ENCODE measurements at places on chromosomes 4 and X. TPM values are rescaled to one million over a fixed set of nuclear protein-coding genes. Genes with fewer than 3 reads are reported as not detected.
A peak's percentile ranks its signal among the peaks of the same experiment; 100 is the strongest.

GAK gene
- 101 TPM for total RNA-seq

LRRC66 gene
- not detected for total RNA-seq

RRAGB gene
- total RNA-seq = 5.6 TPM

RHOXF2 gene
- total RNA-seq = 120 TPM

MBNL3 gene
- total RNA-seq = 0.63 TPM

GRCh38 chrX:136147976-136148375 is 643 bp downstream of the FHL1 start:
- H3K4me3 ChIP-seq = no peak overlapping the region
- H3K27ac ChIP-seq = no peak overlapping the region
- no peaks in the 10 kb centered on the region for H3K36me3 ChIP-seq
- no peak for DNase-seq

NEIL3 gene
- total RNA-seq = 12.9 TPM

SNX12 gene
- 50.3 TPM for total RNA-seq

DNA sequence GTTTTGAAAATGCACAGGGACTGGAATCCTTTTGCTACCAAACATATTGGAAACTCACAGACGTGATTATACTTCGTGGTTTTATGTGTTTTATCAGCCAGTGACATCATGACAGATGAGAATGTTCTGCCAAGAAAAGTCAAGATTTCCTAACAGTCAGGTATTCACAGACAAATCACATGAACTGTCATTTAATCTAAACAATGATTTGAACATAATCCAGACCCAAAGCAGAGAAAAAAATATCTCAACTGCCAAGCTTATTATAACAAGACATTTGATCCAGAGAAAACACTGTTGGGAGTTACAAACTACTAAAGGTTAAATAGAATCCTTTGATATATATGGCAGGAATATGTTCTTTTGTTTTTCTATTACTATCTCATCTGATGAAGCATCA is 635.9 kb upstream of the FRG1 start:
- H3K4me3 ChIP-seq = no peak overlapping the region
- no peaks in the 10 kb centered on the region for H3K27me3 ChIP-seq
- no peaks in the 10 kb centered on the region for H3K4me1 ChIP-seq
- H3K36me3 ChIP-seq = no peaks in the 10 kb centered on the region

- no peak overlapping the region for H3K4me3 ChIP-seq
- no peaks in the 10 kb centered on the region for H3K36me3 ChIP-seq
- no peak for DNase-seq
- no peak overlapping the region for H3K27ac ChIP-seq
- no peaks in the 10 kb centered on the region for H3K27me3 ChIP-seq
These were observed 86.9 kb upstream of the NWD2 start for GRCh38 chr4:37157476-37158167.

DNA sequence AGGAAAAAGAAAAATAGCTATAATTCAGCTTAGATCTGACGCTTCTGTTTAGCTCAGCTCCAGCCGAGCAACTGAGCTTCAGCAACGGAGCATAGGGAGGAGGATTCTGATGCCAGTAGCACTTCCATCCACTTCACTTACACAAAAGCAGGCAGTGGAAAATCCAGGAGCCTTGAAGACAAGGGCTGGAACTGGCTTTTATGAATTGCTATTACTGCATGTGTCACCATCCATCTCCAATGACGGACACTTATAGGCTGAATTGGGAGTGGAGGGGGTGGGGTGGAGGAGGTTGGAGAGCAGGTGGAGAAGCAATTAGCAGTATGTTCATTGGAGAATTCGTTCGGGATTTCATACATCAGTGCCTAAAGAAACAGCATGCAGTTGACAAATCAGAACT is 15.6 kb downstream of the ENOX2 start:
- DNase-seq = no peak
- no peaks in the 10 kb centered on the region for H3K4me1 ChIP-seq
- H3K36me3 ChIP-seq = no peaks in the 10 kb centered on the region
- no peaks in the 10 kb centered on the region for H3K27me3 ChIP-seq
- no peak overlapping the region for H3K27ac ChIP-seq

BCORL1 gene
- total RNA-seq = 29.6 TPM

TRAPPC11 gene
- 28.7 TPM for total RNA-seq

GRCh38 chrX:44828008-44828605 is 15.7 kb upstream of the DUSP21 start:
- H3K4me1 ChIP-seq = no peaks in the 10 kb centered on the region
- no peak for DNase-seq
- H3K27me3 ChIP-seq = no peaks in the 10 kb centered on the region

DNA sequence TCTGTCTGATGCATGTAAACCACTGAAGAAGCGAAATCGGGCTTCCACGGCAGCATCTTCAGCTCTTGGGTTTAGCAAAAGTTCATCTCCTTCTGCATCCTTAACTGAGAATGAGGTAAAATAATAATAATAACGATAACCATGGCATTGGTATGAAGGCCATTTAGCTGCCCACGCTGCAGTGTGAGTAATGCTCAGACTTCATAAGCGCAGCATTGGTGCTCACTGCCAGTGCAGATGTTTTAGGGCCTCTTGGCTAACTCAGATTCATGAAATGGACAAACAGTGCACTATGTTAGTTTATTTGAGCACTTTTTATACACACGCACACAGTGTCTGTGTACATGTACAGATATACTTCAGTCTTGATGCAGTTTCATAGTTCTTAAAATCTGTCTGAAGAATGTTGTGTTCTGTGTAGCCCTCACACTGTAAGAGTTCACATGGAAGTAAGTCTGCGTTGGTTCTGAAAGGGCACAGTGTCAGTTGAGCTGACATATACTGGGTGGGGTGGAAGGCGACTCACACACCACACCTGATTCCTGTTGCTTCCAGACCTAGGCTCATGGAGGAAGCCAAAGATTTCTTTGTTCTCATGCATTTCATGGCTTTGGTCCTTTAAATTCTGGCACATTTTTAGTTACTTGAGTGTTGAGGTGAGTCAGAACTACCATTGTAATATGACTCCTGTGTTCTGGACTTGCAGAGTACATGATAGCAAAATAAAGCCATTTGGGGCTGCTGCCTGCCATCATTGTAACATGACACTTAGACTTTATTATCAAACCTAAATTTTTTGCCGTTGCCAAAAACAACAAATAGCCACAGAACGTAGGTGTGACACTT is 68.7 kb downstream of the NSD2 start:
- no peak for DNase-seq
- H3K36me3 ChIP-seq = peaks cover 90% of the 10 kb centered on the region
- no peaks in the 10 kb centered on the region for H3K27me3 ChIP-seq
- no peak overlapping the region for H3K4me3 ChIP-seq
- H3K4me1 ChIP-seq = no peaks in the 10 kb centered on the region
- H3K27ac ChIP-seq = 0 out of 3 replicates have a peak overlapping the region, but pooled peaks have one; percentile 27

DNA sequence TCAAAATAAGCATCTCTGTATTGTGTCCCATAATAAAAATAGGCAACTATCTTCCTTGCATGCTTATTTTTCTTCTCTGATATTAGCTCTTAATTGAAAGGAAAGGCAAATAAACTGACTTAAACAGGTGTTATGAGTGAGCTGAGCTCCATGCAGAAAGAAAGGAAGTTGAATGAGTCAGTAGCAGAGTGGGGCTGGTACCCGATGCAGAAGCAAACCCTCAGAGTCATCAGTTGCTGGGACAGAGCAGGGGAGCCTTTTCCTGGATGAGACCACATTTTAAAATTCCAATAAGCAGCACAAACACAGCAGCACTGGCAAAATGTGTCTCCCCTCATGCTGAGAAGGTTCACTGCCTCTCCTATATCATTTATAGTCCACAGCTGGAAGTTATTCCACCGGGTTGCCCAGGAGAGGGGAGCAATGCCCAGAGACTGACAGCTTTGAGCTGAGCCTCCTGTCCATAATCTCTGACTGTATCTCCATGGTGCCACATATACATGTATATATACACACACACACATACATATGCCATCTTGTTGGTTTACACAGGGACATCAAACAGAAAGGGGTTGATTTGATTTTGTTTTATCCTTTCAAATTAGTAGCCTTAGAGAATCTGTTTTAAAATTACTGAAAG is 274.3 kb upstream of the PPARGC1A start:
- no peaks in the 10 kb centered on the region for H3K4me1 ChIP-seq
- H3K27ac ChIP-seq = no peak overlapping the region
- H3K36me3 ChIP-seq = no peaks in the 10 kb centered on the region
- H3K4me3 ChIP-seq = no peak overlapping the region
- no peaks in the 10 kb centered on the region for H3K27me3 ChIP-seq
- no peak for DNase-seq

DNA sequence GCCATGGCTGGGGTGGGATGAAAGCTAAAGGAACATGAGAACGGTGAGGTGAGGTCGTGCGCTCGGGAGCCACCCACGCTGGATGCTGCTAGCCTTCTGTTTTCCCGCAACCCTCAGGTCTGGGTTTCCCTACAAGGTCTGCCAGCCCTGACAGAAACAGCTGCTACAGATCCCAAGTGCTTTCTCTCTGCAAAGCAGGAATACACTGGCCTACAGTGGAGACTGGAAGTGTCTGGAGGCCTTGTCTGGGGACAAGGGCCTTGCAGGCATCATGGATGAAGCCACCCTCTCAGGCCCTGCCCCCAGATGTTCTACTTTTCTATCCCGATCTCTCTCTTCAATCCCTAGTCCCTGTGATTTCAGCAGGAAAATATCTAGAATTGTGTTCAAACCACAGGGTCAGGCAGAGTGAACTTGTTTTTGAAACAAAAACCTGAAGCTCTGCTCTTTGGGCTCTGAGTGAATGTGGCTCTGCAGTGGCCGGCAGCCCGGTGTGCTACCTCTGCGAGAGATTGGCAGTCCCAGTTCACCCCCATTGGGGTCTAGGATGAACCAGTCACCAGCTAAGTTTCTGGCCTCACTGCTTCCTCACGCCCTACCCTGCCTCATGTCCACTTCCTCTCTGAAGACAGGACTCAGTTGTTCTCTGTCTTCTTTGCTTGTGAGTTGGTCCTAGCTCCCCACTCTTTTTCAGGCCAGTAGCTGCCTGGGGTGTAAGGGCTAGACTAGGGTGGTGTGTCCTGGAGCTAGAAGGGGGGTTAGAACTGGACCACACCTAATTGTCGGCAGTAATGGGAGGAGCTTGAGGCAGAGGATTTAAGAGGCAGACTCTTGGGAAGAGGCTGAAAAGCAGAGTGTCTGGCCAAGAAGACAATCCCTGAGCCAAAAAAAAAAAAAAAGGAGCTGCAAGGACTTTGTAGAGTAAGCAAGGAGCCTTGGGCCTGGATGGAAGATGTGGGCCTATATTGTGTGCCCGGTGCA is 89.6 kb downstream of the RTL5 start:
- no peak overlapping the region for H3K4me3 ChIP-seq
- no peaks in the 10 kb centered on the region for H3K4me1 ChIP-seq
- peaks cover 2% of the 10 kb centered on the region for H3K27me3 ChIP-seq
- DNase-seq = no peak

DNA sequence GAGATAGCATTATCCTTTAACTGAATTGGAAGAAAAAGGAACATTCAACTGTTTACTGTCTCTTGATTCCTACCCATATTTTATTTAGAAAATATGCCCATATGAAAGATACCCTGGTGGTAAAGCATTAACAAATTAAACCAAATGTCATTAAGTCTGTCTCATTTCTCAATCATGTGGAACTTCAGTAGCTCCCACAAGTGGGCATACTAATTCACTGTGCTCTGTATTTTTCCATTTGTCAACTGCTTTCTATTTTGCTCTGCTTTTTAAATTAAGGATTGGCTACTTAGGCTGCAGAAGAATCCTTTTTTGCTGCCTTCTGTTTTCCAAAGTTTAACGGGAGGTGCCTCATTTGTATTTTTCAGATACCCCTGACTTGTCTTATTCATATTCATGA is 77.2 kb downstream of the DDIT4L start:
- DNase-seq = no peak
- no peaks in the 10 kb centered on the region for H3K36me3 ChIP-seq
- H3K4me1 ChIP-seq = no peaks in the 10 kb centered on the region
- no peak overlapping the region for H3K4me3 ChIP-seq

DNA sequence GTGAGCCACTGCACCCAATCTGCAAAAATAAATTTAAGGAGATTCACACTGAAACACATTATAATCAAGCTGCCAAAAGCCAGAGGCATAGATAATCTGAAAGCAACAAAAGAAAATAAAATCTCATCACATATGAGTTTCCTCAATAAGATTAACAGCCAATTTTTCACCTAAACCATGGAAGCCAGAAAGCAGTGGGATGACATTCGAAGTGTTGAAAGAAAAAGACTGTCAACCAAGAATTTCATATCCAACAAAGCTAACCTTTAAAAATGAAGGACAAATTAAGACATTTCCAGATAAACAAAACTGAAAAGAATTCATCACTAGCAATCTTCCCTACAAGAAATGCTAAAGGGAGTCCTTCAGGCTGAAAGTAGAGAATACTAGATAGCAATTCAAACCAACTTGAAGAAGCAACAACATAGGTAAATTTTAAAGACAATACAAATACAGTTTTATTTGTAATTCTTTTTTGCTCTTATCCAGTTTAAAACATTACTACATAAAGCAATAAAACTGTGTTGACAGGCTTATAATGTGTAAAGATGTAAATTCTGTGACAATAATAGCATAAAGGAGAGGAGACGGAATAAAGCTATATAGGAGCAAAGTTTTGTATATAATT is 23.1 kb upstream of the KLHL8 start:
- DNase-seq = no peak
- no peak overlapping the region for H3K27ac ChIP-seq
- H3K36me3 ChIP-seq = no peaks in the 10 kb centered on the region
- no peaks in the 10 kb centered on the region for H3K4me1 ChIP-seq
- H3K27me3 ChIP-seq = no peaks in the 10 kb centered on the region

GRCh38 chrX:110477593-110478228 is 119.1 kb downstream of the RTL9 start:
- peaks cover 4% of the 10 kb centered on the region for H3K27me3 ChIP-seq
- H3K36me3 ChIP-seq = no peaks in the 10 kb centered on the region
- no peak overlapping the region for H3K4me3 ChIP-seq
- no peak overlapping the region for H3K27ac ChIP-seq
- no peaks in the 10 kb centered on the region for H3K4me1 ChIP-seq

COL4A6 gene
- 0.02 TPM for total RNA-seq

MGAT4D gene
- total RNA-seq = not detected

DNA sequence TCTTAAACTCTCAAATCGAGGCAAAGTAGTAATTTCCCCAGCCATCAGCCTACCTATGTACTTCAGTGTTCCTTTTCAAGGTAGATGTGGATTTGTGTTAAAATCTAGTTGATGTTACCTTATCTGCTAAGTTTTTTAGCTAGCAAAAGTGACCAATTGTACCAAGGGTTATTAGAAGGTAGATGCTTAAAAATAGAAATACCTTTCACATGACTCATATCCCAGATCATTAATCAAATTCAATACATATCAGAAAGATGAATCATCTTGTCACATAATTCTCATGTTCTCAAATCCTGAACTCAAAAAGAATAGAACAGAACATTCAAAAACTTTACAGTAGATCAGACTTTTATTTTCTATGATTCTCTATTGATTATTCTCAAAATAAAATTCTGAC is 3.5 kb downstream of the ENAM start:
- H3K36me3 ChIP-seq = no peaks in the 10 kb centered on the region
- DNase-seq = no peak
- H3K4me3 ChIP-seq = no peak overlapping the region
- H3K27me3 ChIP-seq = no peaks in the 10 kb centered on the region
- no peak overlapping the region for H3K27ac ChIP-seq
- no peaks in the 10 kb centered on the region for H3K4me1 ChIP-seq

ADH1C gene
- 0.40 TPM for total RNA-seq

- no peaks in the 10 kb centered on the region for H3K4me1 ChIP-seq
- H3K36me3 ChIP-seq = no peaks in the 10 kb centered on the region
- H3K27me3 ChIP-seq = peaks cover 4% of the 10 kb centered on the region
These were observed 19.3 kb downstream of the CCDC158 start for GRCh38 chr4:76401654-76402053.
